ENCODE measurements at places on chromosomes 7 and 10. TPM values are rescaled to one million over a fixed set of nuclear protein-coding genes. Genes with fewer than 3 reads are reported as not detected.

DNA sequence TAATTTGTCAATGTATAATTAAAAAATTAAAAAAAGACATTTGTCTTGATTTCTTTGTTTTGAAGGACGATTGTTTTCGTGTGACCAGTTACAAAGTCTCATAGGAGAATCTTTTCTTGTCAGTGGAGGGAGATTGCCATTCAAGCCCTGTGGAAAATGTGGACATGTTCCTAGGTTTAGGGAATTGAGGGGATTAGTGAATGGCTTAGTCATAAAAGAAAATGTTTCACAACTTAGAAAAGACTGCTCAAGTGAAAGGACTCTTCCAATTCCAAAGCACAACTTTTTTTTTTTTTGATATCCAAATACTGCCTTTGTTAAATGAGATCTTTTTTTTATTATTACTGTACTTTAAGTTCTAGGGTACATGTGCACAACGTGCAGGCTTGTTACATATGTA, 140.7 kb upstream of the HABP2 start:
- DNase-seq, result no peak

EPC1 gene
- polyA plus RNA-seq, result 70.6 TPM

GNAT3 gene
- not detected for polyA plus RNA-seq

NEUROD6 gene
- polyA plus RNA-seq, result not detected

DNA sequence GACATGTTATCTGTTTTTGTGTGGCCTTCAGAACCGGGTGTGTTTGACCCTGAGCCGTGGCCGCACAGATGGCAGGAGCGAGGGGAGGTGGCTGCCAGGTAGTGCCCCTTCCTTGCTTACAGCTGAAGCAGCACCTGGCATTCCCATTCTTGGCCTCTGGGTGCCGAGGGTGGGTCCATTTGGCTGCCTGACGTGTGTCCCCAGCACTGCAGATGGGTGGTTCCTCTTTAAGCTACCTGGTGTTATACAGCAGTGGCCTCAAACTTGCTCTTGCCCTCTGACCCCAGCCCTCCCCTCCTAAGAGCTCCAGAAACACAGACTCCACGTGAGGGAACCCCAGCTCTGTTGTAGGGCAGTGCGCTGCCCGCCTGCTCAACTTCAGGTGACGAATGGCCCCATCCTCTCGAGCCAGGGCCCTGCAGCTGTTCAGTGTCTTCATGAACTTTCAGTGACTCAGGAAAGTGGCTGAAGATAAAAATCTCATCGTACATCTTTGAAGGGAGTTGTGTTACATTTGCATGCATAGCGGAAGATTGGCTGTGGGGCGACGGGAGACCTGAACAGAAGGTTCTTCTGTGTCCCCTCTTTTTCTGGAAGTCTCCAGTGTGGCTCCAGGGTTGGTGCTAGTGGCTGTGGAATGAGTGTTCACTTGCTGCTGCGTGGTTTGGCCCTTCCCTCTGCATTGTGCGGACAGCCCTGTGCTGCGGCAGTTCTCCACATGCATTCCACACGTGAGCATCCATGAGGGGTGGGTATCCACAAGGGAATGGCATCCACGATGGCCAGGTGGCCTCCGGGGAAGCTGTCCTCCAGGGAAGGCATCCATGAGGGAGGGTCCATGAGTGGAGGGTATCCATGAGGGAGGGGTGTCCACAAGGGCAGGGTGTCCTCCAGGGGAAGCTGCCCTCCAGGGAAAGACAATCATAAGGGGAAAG, 91.6 kb downstream of the INPP5A start:
- DNase-seq, result no peak

GRCh38 chr10:122733443-122733842, 33.8 kb upstream of the C10orf120 start:
- no peak for DNase-seq

DNA sequence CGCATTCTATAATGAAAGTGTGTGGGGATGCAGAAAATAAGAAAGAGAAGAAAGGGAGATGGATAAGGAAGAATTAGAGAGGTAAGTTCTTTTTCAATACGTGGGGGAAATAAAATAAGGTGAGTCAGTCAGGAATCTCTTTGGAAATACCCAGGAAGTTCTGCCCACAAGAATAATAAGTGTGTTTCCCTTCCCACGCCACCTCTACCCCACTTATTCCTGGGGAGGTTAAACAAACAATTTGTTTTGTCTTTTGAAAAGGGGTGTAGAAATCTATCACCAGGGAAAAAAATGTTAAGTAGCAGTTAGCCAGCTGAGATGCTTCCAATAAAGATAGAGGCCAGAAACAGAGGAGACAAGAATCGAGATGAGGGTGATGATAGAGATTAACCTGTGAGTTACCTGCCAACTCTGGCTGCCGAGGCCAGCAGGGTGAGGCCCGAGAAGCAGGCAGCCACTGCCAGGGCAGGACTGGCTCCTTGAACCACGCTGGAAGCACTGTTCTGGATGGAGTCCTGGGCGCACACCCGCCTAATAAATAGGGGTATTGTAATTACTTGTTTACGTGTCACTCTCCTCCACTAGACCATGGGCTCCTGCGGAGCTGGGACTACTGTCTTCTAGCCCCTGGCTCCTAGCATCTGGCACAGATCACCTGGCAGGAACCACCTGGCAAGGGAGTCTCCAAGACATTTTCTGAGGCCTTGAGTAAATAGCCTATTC, 191.3 kb downstream of the FGFR2 start:
- no peak for DNase-seq

DNA sequence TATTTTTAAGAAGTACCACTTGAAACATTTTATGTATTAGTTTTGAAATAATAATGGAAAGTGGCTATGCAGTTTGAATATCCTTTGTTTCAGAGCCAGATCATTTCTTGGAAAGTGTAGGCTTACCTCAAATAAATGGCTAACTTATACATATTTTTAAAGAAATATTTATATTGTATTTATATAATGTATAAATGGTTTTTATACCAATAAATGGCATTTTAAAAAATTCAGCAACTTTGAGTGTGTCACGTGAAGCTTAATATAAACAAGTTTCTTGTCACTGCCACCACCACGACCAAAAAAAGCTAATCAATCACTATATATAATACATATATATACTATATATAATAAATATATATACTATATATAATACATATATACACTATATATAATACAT, 4.8 kb downstream of the IL6 start:
- DNase-seq, result no peak

GRCh38 chr10:78478919-78479318, 445.3 kb downstream of the RPS24 start:
- no peak for DNase-seq

DNA sequence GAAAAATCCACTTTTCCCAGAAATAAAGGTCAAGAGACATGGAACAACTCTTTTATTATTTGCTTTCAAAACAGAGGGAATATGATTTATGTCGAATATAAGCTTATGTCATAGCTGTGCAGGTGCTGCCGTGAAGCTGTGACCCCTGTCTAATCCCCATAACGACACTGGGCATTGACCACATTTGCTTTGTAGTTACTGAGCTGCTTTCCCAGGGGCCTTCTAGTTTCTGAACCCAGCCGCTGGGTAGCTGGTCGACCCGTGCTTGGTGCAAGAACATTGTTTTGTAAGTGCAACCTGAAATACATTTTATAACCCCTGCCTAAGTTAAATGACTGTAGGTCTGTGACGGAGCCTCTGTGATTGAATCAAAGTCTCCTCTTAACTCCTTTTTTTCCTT, 144.9 kb upstream of the HDAC9 start:
- no peak for DNase-seq

GRCh38 chr10:22912763-22913384, 15.0 kb upstream of the ARMC3 start:
- DNase-seq, result no peak

DNA sequence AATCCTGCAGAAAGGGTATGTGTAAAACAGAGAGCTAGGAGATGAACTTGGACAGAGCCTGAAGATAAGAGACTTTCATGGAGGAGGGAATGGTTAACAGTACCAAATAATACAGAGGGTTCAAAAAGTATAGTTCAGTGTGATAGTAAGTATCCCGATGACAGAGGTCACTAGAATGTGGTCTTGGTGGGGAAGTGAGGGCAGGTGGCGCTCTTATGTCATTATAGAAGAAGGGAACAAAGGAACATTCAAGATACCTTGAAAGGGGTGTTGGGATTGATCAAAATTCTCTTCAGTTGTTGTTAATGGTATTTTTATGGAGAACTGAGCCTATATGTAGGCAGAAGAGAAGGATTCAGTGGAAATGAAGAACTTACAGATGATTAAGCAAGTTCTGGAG, 312.5 kb downstream of the SUGCT start:
- no peak for DNase-seq

DRGX gene
- polyA plus RNA-seq, result not detected

CALN1 gene
- polyA plus RNA-seq, result 0.30 TPM

ICA1 gene
- 43.4 TPM for polyA plus RNA-seq

- no peak for DNase-seq
These were observed 1.4 kb upstream of the GIMAP5 start for GRCh38 chr7:150735596-150736358.

SHTN1 gene
- polyA plus RNA-seq, result 29.1 TPM

GRCh38 chr10:36033808-36034207, 391.7 kb upstream of the FZD8 start:
- DNase-seq, result no peak

DNA sequence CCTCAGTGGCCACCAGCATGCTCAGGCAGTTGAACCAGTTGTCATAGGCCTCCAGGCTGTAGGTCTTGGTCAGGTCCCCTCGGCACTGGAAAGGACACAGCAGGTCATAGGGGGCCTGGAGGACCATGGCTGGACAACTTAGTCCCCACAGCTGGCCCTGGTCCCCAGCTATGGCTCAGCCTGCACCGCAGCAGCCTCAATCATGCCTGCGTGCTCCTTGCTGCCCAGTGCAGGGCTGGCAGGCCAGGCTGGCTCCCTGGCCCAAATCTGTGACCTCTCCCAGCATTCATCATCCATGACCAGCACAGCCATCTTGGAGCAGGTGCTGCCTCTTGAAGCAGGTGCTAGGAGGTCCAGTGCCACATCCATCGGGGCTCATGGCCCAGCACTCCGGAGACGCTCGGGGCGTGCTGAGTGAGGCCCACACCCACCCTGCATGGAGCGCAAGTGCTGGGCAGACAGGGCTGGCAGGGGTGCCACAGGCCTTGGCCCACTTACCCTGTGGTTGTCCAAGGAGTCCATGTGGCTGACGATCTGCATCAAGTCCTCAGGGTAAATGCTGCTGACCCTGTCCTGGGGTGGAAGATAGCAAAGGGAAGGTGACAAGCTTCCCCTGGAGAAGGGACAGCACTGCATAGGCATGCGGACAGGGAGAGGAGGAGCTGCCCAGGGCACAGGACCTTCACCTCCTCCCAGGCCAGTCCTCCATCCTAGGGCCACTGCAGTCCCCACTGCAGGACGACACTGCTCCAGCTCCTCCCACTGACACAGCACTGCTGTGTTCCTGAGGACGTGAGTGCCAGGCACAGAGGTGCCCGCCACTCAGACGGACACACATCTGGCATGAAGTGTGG, 61.7 kb downstream of the CSGALNACT2 start:
- DNase-seq, result no peak

EBLN1 gene
- not detected for polyA plus RNA-seq

GNAI1 gene
- 136 TPM for polyA plus RNA-seq

GRID1 gene
- 0.81 TPM for polyA plus RNA-seq

CBX3 gene
- 313 TPM for polyA plus RNA-seq

FAM20C gene
- polyA plus RNA-seq, result 31.2 TPM
